EL (cell line): ENCODE measurements at places on chromosomes 1 and 21.

- no peak for DNase-seq
Measured at GRCh38 chr1:61461406-61462384, 263.2 kb downstream of the TM2D1 start.

GRCh38 chr1:110850627-110851026 is 22.3 kb upstream of the CD53 start:
- DNase-seq, result no peak

- DNase-seq, result peak; percentile 75
Measured at GRCh38 chr1:97144527-97144926, 422.9 kb downstream of the PTBP2 start.

DNA sequence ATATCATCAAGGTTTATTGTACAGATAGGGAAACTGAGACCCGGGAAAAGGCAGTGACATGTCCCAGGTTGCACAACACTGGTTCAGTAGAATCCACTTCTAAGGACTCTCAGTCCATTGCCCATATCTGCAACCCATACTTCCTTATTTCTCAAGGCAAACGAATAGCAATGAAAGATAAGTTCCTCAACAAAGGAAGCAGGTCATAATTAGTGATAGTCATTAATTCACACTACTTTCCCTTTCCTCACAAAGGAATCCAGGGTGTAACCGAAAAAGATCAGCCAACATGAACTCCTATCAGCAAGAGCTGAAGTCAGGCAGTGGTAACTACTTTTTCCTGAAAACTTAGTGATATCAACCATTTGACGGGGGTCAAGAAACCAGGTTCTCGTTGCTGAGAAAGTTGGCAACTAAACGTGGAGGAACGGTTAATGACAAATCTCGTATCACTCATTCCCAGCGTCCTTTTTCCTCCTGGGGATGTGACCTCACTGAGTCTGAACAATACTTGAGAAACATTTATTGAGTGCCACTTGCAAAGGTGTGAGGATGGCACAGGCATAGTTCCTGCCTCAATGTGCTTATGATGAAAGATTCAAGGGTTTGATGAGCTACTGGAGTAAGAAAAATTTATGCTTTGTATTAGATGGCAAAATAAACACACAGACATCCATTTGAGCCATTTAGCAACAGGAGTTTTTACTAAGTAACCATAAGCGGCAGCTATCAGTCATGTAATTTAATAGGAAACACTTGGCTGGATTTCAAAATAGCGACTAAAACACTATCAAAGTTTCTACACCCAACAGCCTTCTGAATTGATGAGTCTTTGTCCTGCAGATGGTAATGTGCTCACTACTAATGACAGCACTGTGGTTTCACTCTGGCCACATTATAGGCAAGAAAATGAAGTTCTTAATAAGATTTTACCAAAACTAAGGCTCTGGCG is 82.3 kb downstream of the PLPP3 start:
- DNase-seq, result no peak

- no peak for DNase-seq
Measured at GRCh38 chr1:62196086-62196690, 1.5 kb downstream of the L1TD1 start.

DNA sequence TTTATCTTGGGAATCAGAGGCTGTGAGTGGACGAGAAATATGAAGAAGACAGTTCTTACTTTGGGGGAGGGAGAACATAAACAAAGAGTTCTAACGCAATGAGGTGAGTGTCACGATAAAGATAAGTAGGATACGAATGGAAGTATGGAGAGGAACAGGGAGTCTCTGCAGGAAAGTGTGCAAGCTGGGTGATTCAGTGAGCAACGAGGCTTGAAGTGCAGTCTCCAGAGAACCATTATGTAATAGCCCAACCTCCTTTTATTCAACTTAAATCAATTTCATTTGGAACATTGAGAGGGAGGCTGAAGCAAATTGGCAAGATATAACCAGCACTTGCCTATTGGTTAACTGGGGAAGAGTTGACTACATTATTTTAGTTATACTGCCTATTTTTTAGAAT is 99.3 kb upstream of the PLD5 start:
- no peak for DNase-seq

- no peak for DNase-seq
Measured at GRCh38 chr1:115172270-115172669, 83.0 kb upstream of the TSPAN2 start.

- DNase-seq, result peak; percentile 17
Measured at GRCh38 chr1:161420763-161421455, 53.2 kb upstream of the CFAP126 start.

GRCh38 chr1:118621839-118622238 is 366.3 kb downstream of the TBX15 start:
- no peak for DNase-seq

DNA sequence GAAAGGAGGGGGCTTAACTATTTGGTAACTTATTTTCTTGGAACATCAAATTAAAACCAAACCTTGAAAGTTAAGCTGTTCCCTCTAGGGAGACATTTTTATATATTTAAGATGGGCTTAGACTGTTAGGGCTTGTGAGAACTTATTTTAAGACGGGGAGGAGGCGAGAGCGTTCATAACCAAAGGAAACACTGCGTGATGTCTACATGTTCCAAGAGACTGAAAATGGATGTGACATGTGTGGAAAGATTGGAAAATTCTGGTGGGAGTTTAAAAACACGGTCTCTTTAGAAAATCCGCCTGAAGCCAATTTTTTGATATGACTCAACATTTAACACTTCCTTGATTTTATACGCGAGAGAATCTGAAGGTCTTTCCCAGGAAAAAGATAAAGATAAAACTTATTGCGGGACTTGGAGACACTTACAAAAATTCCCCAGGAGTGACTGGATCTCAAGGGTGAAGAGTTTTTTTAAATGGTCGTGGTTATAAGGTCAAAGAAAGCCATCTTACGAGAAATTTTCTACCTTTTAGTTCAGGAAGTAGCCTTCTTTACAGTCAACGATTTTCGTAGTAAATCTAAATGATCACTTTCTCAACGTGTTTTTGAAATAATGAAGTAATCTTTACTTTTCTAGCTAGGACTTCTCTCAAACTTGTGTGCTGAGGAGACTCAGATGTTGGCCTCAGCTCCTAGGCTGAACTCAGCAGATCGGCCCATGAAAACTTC is 828 bp downstream of the PNRC2 start:
- peak; percentile 46 for DNase-seq

- no peak for DNase-seq
Measured at GRCh38 chr1:1908506-1908791, 6.6 kb upstream of the CALML6 start.

DNA sequence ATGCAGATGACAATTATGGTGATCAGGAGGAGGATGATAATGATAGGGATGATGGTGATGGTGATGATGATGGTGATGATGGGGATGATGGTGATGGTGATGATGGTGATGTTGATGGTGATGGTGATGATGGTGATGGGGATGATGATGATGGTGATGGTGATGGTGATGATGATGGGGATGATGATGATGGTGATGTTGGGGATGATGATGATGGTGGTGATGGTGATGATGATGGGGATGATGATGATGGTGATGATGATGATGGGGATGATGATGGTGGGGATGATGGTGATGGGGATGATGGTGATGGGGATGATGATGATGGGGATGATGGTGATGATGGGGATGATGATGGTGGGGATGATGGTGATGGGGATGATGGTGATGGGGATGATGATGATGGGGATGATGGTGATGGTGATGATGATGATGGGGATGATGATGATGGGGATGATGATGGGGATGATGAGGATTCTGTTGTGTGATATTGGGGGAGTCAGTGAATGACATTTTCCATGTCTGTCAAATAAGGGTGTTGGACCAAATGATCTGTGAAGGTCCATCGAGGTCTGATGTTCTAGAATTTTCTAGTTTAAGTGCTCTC is 65.6 kb upstream of the RPL11 start:
- no peak for DNase-seq

DNA sequence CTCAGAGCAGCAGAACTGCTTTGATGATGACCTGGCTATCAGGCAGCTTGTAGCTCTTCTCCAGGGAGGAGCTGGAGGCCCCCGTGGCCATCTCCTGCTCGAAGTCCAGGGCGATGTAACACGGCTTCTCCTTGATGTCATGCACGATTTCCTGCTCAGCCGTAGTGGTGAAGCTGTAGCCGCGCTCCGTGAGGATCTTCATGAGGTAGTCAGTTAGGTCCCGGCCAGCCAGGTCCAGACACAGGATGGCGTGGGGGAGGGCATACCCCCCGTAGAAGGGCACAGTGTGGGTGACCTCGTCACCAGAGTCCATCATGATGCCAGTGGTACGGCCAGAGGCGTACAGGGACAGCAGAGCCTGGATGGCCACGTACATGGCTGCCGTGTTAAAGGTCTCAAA is 18.3 kb upstream of the TP53BP2 start:
- no peak for DNase-seq

DNA sequence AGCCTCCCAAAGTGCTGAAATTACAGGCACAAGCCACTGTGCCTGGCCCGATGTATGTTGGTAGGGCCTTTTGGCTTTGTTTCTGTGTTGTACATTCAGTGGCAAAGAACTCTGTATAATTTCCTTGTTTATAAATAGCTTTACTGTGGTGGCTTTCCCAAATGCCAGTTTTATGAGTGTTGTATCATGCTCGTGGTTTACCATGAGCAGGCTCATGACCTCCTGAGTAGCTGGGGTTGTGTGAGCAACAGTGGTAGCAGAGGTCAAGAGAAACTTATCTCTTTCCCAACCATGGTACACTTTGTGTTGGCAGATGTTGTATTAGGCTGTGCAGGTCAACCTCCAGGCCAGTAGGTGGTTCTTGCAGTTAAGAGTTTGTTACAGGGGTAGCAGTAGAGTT is 420.4 kb upstream of the BEND5 start:
- no peak for DNase-seq

DNA sequence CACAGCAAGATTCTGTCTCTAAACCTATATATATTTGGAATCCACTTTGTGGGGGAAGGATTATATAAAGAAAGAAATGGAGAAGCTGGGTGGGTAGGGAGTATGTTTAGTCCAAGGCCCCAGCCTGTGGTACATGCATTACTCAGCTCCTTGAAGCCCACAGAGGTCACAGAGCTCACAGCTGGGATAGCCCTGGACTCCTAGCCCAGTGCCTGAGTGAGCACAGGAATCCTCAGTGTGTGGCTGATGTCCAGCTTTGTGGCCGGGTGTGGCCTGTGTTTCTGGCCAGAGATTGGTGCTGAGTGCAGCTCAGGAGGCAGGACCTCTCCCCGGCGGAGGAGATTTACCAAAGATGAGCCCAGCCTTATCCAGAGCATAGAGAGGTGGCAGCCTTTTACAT is 7.6 kb downstream of the CAPN9 start:
- peak; percentile 32 for DNase-seq

GRCh38 chr1:201253411-201253810 is 29.9 kb upstream of the PKP1 start:
- DNase-seq, result no peak

DNA sequence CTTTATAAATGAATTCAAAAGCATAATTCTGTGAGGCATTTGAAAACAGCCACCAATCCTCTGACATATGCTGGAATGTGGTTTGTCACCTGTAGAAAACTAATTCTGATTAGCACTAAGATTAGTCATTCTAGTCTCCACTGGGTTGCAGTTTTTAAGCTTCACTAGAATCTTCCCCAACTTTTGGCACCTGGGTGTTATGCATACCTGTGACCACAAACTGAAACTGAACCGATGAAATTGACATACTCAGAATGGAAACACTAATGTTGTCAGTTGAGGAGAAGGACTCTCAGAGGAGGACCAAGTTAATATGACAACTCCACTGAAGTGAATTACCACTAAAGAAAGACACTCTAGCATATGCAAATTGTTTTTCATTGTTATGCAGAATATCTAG is 285.8 kb upstream of the NEGR1 start:
- DNase-seq, result no peak

DNA sequence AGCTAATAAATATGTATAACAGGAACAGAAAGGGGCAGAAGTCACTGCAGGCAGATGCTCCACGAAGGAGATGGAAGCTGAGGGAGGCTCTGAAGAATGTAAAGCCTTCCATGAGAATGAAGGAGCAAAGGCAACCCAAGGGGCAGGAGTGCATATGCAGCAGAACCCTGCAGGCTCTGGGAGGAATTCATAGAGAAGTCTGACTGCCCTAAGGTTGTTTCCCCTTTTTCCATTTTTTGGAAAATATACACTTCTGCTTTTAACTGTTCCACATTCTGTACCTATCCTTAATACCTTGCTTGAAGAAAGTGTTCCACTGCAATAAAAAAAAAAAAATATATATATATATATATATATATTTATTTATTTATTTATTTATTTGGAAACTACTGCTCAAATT is 69.6 kb downstream of the CD34 start:
- no peak for DNase-seq

- DNase-seq, result no peak
Measured at GRCh38 chr1:66402194-66402593, 131.8 kb upstream of the SGIP1 start.

- DNase-seq, result no peak
Measured at GRCh38 chr1:19084206-19084738, 125.8 kb downstream of the UBR4 start.

GRCh38 chr1:1604374-1605033 is 4.6 kb upstream of the FNDC10 start:
- DNase-seq, result no peak

DNA sequence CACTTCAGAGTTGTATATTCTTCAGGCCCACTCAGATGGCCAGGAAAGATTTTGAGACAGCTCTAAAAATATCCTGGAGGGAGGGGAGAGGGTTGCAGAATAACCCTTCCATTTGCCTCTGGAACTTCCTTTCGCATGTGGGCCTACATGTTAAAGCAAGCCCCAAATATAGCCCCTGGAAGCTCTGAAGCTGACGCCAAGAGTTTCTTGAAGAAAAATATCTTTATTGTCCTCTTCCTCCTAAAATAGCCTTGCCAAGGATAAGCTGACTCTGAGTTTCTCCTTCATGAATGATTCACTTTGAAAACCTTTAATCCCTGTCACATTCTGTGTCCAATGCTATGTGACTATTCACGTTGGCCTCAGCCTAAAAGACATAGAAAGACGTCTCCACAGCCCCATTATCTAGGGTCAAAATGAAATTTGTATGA is 6.4 kb downstream of the C1orf116 start:
- peak; percentile 46 for DNase-seq

DNA sequence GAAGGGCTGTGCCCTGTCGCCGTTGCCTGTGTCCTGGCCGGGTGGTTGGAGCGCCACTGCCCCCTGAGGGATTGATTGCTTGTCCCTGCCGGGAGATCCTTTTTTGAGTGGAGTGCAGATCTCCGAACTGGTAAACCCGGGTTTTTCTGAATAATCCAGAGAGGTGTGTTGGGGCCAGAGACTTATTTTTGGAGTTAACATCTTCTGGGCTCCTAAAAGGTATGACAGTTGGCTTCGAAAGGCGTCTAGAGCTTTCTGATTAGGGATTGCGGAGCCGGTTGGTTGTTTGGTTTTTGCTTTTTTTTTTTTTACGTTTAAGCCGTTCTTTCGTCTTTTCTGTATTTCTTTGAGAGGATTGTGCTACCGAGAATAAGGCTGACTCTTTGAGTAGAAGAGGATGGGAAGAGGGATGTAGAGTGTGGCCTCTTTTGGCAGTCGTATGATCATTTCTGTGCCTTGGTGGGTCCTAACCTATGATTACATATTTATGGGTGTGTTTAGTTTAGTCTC is 756 bp downstream of the RLF start:
- no peak for DNase-seq

- DNase-seq, result no peak
Measured at GRCh38 chr21:42682661-42683210, 29.3 kb downstream of the PDE9A start.

GRCh38 chr21:43727519-43728153 is 8.7 kb downstream of the PDXK start:
- peak; percentile 56 for DNase-seq
